M059J (cell line): ENCODE measurements at places on chromosomes 2 and 18. TPM values are rescaled to one million over a fixed set of nuclear protein-coding genes. Genes with fewer than 3 reads are reported as not detected.

Gene RBM44
- 0.02 TPM in 1 of 2 replicates, not detected in the other for total RNA-seq

Gene CKAP2L
- total RNA-seq, result 23.0 and 24.0 TPM in 2 replicates

Gene IL37
- 0.30 TPM in 1 of 2 replicates, not detected in the other for total RNA-seq

Gene ARHGAP15
- total RNA-seq, result not detected in 2 replicates

Gene AMER3
- not detected in 2 replicates for total RNA-seq

Gene IMMT
- total RNA-seq, result 50.5 and 68.6 TPM in 2 replicates

Gene NAT8
- total RNA-seq, result not detected in 2 replicates
